Activated naive CD4-positive, alpha-beta T cell treated with Interleukin-2 at 50 U/mL for 16 hours (primary cell): ENCODE measurements at places on chromosomes 2 and 18.

DNA sequence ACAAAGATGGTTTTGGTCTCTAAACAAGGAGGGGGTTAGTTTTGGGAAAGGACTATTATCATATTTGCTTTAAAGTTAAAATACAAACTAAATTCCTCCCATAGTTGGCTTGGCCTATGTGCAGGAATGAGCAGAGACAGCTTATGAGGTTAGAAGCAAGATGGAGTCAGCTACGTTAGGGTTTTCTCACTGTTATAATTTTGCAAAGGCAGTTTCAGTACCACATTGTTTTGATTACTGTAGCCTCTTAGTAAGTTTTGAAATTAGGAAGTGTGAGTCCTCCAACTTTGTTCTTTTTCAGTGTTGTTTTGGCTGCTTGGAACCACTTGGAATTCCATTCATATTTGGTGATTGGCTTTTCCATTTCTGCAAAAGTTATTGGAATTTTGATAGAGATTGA lies 23.4 kb downstream of the LCLAT1 start:
- DNase-seq: no peak

- no peak for DNase-seq
Observed at GRCh38 chr18:27313678-27314077, 128.6 kb upstream of the CHST9 start.

GRCh38 chr2:30639836-30640235 lies 167.4 kb downstream of the CAPN13 start:
- DNase-seq: no peak

DNA sequence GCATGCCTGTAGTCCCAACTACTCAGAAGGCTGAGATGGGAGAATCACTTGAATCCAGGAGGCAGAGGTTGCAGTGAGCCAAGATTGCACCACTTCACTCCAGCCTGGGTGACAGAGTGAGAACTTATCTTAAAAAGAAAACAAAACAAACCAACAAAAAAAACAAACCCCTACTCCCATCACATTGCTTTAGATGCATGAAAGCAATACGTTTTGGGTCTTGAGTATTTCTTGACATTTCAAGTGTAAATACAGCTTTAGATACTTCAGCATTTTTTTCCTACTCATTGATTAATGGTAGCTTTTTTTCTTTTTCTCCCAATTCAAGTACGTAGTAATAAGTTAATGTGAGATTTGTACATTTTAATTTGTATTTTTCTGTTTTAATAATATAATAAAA lies 20.3 kb downstream of the RASGRP3 start:
- DNase-seq: no peak

DNA sequence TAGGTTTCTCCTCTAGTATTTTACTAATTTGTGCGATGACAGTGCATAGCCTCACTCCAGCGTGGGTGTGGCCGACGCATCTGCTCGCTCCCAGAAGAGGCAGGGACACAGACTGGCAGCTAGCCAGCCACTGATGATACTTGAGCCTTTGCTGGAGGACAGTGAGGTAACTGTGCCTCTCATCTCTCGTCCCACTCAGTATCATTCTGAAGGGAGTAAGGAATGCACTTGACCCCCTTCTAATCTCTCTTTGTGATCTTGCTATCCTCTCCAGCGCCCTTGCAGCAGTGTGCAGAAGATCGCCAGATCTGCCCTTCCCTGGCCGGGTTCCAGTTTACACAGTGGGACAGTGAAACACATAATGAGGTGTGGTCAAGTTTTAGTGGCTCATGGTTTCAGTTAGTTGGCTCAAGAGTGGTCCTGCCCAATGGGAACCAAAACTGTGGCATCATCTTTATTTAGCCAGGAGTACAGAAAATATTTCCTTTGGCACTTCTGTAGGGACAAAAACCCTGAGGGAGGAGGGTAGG lies 17.5 kb downstream of the NCAPH start:
- DNase-seq: no peak
